ENCODE measurements at places on chromosomes 2 and 18.

- no peak for DNase-seq
These were observed 5.0 kb downstream of the ACKR3 start for GRCh38 chr2:236574424-236575145.

DNA sequence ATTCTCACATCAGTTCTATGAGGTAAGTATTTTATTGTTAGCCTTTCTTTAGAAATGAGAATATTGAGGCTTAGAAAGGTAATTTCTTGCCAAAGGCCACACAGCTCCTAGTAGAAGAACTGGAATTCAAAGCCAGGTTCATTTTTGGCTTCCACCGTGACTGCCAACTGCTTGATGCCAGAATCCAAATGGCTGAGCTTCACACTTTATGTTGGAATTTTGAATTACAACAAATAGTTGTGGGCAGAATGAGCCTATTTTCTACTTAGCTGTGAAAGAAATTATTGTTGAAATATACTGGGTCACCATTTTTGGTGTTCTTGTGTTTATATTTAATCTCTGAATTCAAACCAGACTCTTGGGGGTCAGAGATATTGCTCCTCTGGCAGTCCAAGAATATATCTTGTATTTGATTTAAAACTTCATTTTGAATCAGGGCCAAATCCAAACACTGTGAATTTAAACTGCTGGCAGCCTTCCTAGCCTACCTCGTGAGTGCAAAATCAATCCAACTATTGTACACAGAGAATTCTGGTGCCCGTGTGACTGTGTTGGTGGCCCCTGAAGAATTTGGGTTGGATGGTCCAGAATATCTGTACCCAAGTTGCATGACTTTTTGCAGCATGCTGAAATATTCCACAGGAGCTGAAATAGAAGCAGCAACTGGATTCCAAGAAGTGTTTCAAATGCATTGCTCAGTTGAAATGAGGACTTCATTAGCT lies 35.6 kb upstream of the LPIN1 start:
- DNase-seq, result no peak

- no peak for DNase-seq
These were observed 311.7 kb upstream of the PKDCC start for GRCh38 chr2:41736105-41736567.

GRCh38 chr2:232465061-232465460 lies 9.1 kb downstream of the ALPI start:
- DNase-seq, result no peak

DNA sequence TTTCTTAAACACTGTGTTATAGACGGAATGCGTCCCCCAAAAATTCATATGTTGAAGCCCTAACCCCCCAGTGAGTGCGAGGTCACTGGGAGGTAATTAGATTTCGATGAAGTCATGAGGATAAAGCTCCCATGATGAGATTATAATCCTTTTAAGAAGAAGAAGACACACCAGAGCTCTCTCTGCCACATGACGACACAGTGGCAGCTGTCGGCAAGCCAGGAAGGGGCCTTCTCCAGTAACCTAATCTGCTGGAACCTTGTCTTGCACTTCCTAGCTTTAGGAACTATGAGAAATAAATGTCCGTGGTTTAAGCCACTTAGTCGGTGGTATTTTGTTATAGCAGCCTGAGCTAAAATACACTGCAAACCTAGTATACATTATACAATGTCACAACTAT lies 12.3 kb downstream of the TMEM237 start:
- no peak for DNase-seq

DNA sequence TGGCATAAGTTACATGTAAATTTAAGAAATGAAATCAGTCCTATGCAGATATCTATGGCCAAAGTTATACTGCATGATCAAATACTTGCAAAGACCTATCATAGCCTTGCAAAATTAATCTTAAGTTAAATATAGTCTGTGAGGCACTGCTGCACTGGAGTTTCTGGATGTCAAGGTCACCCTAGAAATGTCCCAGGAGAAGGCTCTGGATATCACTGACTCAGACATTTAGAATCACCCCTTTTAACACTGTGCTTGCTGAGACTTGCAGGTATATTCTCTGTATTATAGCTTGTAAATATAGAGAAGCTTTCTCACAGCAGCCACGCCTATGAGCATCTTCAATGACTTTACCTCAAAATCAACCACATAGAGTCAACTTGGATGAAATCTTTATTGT lies 51.5 kb downstream of the ETAA1 start:
- no peak for DNase-seq

- DNase-seq, result no peak
These were observed 100.7 kb upstream of the RNU4ATAC start for GRCh38 chr2:121429927-121430520.

GRCh38 chr2:234536178-234536965 lies 39.5 kb upstream of the ARL4C start:
- DNase-seq, result no peak

DNA sequence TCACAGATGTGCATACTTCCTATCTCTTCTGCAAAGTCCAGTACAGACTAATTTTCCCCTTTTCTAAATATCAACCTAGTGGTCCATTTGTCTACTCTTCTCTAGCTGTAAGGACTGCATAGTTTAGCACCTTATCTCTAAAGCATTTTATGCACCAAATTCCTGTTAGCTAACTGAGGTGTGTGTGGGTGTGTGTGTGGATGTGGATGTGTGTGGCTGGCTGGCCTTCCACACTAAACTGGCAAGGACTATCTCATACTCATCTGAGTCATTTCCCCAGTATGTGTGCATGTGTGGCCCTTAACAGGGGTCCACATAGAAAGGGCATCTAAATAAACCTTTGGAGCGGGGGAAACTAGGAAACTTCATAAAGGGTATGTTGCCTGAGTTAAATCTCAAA lies 139.6 kb downstream of the TTC32 start:
- DNase-seq, result no peak

DNA sequence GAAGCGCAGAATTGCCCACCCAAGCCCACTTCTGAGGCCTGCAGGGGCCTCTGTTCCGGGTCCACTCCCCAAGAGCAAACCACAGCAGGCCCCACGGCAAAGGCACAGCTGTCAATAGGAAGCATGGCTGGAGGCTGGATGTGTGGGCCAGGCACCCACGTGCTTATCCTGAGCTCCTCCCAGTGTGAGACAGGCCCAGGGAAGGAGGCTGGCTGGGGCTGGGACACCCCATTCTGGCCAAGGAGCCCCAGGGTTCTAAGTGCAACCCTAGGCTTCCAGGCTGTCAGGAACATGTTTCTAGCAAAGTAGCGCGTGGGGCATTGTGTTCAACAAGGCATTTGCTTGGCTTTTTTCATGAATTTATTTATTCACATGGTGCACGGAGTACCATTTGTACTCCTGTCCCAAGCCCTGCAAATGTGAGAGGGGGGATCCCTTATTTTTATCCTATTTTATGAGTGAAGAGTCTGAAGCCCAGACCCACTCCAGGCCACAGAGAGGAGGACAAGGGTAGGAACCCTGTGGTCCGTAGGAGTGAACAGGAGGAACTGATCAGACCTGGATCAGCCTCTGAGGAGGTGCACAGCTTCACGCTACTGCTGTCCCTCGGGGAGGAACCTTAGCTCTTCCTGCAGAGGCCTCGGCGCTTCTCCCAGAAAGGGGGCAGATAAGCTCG lies 6.1 kb upstream of the RAB17 start:
- DNase-seq, result no peak

DNA sequence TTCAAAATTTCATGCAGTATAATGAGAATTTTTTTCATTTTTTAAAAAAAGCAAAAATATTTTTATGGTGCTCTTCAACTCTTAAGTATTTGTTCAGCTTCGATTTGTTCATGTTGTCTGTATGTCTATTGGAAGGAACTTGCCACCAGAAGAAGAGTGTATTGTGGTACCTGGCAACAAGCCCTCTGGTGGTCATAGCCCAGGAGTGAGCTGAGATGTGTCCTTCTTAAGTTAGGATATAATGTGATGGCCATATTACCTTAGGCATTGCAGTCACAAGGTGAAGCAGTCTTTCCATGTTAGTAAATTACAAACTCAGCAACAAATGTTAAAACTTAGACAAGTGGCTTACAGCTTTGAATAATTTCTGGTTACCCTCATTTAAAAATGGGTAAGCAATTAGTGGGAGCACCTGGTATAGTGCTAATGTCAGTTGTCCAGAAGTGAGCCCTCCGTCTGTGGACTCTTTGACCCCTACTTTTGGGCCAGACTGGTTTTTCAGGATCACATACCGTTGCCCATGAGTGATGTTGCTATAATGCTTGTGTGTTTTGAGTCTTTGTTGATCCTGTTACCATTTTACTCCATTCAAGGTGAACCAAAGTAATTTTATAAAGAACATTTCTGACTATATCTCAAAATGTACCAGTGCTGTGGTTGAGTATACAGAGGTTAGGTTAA lies 57.4 kb downstream of the MYO1B start:
- DNase-seq, result no peak

GRCh38 chr2:33730193-33730592 lies 131.1 kb upstream of the FAM98A start:
- DNase-seq, result no peak

DNA sequence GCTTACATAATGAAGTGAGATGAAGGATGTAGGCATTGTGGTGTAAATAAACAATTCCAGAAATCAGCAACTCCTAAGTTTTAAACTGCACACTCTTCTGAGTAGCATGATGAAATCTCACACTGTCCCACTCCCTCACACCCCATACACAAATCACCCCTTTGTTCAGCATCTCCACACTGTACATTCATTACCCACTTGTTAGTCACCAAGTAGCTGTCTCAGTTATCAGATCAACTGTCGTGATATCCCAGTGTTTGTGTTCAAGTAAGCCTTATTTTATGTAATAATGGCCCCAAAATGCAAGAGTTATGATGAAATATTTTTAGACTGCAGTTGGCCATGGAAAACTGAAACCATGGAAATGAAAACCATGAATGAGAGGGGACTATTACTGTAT lies 135.7 kb downstream of the GRB14 start:
- no peak for DNase-seq

- no peak for DNase-seq
These were observed 12.8 kb upstream of the MSGN1 start for GRCh38 chr2:17803497-17803896.

DNA sequence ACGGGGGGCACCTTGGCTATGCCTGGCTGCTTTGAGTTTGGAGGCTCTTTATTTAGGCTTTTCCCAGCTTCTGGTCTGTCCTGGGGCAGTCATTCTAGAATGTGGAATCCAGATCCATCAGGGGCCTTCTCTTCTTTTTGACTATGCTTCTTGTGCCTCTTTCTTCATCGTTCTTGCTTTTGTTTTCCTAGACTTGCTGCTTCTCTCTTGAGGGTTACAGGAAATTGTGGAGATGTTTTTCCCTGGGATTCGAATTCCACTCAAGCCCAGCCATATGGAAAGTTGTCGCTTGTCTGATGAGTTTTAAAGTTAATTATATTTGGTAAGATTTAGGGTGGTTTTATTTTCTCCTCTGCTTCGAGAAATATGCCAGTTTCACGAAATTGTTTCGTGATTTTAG lies 2.4 kb downstream of the GLI2 start:
- DNase-seq, result no peak
